ENCODE measurements at places on chromosomes 12 and 14.

GRCh38 chr12:65818454-65819382 is 5.6 kb upstream of the HMGA2 start:
- DNase-seq: no peak

GRCh38 chr14:89165189-89166181 is 251.5 kb downstream of the FOXN3 start:
- no peak for DNase-seq

DNA sequence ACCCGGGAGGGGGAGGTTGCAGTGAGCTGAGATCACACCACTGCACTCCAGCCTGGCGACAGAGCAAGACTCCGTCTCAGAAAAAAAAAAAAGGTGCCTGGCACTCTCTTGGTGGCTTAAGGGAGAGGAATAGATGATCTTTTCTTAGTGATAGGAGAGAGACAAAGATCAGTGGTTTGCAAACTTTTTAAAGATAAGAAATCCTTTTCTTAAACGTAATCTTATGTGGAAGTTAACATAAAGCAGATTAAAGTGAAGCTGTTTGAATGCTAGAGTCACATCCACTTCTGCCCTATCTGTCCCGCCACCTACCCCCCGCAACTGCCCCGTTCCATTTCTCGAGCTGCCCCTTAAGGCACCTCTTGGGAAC is 6.3 kb upstream of the NINJ2 start:
- DNase-seq: no peak

DNA sequence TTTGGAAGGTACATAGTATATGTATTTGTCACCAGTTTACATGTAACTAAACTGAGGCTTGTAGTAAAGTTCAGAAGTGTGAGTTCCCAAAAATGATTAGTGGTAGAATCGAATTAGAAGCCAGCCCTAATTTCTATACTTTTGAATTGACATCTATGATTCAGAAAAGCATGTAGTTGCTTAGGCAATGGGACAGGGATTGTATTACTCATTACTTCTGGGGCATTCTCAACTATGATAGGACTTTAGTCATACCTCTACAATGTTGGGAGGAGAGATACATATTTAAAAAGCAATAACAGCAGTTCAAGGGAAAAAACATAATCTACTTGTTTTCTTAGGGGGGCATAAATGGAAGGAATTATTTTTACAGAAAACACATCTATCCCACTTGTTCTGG is 277.9 kb upstream of the E2F7 start:
- DNase-seq: no peak

- no peak for DNase-seq
Observed at GRCh38 chr12:108082485-108082884, 46.6 kb upstream of the WSCD2 start.

- DNase-seq: no peak
Observed at GRCh38 chr12:29537298-29537697, 39.8 kb upstream of the OVCH1 start.

- no peak for DNase-seq
Observed at GRCh38 chr14:74495356-74495755, 1.8 kb downstream of the ISCA2 start.

GRCh38 chr12:124151583-124151982 is 143.3 kb upstream of the RFLNA start:
- no peak for DNase-seq

GRCh38 chr12:49331380-49332222 is 5.4 kb downstream of the C1QL4 start:
- no peak for DNase-seq

- DNase-seq: no peak
Observed at GRCh38 chr12:11895421-11896078, 175.2 kb upstream of the BCL2L14 start.

DNA sequence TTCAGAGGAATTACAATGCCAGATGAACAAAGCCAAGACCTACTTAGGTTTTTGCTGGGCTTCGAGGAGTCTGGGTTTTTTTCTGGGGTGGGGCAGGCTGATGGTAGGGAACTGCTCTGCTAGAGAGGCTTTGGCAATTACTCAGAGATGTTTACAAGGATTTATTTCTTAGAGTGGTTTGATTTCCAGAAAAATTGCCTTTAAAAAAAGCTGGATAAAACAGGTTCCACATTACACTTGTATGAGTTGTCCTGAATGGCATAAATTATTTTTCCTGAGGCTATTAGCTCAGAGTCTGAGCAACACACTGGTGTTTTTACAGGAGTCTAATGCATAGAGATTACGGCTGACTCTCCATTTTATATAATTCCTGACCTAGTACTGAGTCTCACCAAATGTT is 118.5 kb upstream of the FRMD6 start:
- DNase-seq: no peak

DNA sequence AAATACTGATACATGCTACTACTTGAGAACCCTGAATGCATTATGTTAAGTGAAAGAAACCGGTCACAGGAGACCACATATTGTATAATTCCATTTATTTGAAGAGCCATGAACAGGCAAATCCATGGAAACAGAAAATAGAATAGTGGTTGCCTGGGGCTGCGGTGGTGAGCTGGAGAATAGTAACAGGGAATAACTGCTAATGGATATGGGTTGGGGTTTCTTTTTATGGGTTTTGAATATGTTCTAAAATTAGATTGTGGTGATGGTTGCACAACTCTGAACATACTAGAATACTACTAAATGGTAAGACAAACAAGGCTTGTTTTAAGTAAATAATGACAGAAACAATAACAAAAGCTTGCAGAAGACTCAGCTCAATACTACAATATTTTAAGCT is 293.0 kb downstream of the BTG1 start:
- no peak for DNase-seq

- no peak for DNase-seq
Observed at GRCh38 chr12:1305791-1306500, 288.4 kb downstream of the FBXL14 start.

DNA sequence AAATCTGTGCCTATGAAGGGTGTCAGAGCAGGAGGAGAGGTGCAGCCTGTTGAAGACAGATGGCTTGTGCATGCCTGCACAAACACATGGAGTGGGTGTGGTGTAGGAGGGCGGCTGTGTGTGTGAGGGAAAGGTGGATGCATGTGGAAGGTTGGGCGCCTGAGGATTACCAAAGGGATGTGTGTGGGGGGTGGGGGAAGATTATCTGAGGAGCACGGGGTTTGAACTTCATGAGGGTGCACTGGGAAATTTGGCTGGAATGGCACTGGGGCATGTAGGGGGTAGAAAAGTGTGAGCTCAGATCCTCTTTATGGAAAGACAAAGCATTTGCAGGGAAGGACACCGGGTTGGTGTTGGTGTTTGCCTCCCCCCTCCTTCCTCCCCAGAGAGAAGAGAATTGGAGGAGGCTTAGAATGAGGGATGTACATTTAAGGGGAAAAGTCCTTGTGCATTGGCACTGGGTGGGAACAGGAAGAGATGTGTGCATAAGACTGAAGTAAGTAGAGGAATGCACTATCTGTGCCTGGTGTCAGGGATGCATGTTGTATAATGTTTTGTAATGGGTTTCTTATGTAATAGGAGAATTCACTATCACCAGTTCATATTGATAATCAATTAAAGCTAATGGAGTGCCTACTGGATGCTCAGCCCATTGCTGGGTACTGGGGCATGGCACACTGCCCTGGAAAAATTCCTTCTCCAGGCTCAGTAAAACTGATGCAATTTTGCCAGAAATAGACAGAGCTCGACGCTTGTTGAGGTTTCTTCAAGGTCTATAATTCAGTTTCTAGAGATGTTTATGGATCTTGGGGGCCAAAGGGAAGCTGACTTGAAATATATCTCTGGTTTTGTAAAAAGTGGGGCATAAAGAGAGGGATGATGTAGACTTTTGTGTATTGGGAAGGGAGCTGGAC is 3.0 kb downstream of the NTF3 start:
- DNase-seq: no peak

GRCh38 chr12:68919581-68920239 is 13.3 kb downstream of the CPM start:
- no peak for DNase-seq

DNA sequence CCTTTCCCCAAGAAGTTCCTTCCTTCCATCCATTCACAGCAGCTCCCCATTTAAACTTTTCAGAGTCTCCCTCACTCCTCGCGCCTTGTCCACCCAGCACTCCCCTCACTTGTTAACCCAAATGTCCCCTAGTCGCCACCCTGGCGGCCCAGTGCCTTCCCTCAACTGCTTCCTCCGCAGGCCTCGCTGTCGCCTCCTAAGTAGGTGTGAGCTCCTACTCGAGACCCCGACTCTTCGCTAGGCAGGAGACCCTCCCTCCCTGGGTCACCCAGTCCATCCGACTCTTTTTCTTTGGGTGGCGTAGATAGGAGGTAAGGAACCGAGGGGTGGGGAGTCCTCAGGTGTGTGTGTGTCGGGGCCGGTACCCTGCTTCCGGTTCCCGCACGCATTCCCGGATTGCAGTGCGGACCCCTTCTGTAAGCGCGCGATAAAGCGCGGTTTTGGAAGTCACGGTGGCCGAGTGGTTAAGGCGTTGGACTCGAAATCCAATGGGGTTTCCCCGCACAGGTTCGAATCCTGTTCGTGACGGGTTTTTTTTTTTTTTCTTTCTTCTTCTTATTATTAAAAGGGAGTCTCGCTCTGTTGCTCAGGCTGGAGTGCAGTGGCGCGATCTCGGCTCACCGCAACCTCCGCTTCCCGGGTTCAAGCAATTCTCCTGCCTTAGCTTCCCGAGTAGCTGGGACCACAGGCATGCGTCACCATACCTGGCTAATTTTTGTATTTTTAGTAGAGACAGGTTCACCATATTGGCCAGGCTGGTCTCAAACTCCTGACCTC is 823 bp upstream of the SMARCC2 start:
- DNase-seq: peak; percentile 70

DNA sequence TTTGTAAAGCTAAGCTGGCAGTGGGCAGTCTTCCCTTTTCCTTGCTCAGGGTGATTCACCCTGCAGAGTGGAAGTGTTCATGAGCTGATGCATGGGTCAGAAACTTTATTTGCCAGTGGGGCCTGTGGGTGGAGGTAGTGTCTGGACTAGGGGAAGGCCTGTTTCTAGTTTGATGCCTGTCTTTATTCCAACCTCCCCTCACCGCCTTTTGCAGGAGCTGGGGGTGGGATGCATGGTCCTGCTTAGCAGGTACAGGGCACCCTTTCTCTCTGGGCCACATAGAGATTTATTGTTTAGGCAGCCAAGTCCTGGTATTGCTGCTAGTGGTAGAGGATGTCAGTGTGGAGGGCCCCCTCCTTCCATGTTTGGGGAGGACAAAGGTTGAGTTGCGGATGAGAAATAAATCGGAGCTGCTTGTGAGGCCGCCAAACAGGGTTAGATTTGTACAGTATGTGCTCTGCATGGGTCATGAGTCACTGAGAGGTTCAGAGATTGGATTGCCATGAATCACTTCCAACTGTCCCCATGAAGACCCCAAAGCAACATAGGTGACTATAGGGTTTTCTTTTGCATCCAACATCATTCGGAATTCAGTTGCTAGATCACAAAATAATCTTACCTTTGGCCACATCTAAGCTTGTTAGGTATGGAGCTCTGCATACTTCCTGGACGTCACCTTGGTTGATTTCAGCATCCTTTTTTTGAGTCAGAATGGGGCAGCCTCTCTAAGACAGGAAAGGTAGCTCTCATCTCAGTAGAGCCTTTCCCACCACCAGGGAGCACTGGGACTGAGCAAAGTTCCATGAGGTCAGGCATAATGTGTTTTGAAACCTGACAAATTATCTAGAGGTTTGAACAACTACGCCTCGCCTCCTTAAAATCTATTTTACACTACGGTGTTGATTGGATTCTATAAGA is 8.8 kb downstream of the SMOC1 start:
- no peak for DNase-seq

DNA sequence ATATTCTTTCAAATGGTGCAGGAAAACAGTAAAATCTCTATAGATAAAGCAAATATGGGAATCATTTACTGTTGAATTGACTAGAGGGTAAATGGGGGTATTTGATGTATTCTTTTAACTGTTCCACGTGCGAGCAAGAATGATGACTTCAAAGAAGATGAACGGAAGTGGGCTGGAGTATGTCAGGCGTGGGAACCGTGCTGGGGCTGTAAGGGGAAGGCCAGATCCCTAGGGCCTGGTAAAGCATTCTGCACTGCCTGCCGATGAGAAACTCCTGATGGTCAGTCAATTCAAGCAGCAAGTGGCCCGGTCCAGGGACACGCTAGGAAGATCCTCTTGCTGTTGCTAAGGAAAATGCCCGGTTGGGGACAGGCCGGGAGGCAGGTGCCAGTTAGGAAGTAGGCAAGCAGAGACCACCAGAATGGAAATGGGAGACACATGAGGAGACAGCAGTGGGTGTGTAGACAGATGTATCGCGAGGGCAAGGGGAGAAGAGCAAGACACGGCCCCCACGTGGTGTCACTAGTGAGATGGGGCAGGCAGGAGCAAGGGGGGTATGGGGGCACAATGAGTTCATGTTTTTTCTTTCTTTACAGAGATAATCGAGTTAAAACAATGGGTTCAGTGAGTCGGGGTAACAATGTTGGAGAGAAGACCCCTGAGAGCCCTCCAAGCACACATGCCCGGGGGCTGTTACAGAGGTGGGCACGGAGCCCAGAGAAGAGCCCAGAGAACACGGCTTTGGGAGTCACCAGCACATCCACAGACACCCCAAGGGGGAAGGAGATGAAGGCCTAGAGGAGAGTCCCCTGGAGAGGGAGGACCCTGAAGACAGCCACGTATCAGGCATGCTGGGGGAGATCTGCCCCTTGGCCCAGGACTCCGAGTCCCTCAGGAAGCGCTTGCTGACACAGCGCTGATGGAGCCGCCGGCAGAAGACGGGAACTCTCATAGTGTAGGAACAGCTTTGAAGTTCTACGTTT is 37.2 kb downstream of the FBXO21 start:
- no peak for DNase-seq

- no peak for DNase-seq
Observed at GRCh38 chr12:108649669-108650068, 16.0 kb upstream of the SELPLG start.

GRCh38 chr12:45077251-45077650 is 26.4 kb upstream of the DBX2 start:
- no peak for DNase-seq

- DNase-seq: no peak
Observed at GRCh38 chr12:4943938-4944284, 34.2 kb downstream of the KCNA1 start.

- no peak for DNase-seq
Observed at GRCh38 chr14:34368971-34369647, 92.9 kb downstream of the SPTSSA start.

DNA sequence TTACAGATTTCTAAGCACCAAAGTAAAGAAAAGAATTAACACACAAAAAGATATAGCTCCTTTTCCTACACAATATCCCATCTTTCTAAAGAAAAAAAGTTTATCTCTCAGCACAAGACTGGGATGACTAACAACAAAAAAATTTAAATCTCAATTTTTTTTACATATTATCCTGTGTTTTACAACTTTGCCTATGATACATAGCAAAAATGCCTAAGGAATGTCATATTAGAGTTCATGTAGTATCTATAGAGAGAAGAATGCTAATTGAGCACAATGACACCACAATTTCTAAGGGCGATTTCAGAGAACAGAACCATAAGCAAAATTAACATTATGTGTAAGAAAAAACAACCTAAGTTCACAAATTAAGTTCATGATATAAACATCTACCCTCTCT is 16.3 kb downstream of the C2CD5 start:
- no peak for DNase-seq

DNA sequence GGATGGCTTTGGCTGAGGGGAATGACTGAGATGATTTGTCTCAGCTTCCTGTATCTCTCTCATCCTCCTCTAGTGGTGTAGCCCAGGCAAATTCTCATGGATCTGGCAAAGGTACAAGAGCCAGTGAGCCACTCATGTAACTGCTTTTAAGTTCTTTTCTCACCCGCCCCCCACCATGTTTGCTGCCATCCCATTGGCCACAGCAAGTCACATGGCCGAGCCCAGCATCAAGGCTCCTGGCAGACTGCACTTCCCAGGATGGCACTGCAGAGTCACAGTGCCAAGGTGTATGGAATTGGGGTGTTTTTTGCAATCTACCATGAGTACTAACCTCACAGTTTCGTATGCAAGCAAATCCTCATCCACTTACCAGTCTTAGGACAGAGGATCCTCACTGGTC is 50.9 kb downstream of the CHST11 start:
- no peak for DNase-seq
